ENCODE measurements at places on chromosomes 12 and 14.

- DNase-seq: no peak
Measured at GRCh38 chr12:92158796-92159439, 13.3 kb upstream of the BTG1 start.

DNA sequence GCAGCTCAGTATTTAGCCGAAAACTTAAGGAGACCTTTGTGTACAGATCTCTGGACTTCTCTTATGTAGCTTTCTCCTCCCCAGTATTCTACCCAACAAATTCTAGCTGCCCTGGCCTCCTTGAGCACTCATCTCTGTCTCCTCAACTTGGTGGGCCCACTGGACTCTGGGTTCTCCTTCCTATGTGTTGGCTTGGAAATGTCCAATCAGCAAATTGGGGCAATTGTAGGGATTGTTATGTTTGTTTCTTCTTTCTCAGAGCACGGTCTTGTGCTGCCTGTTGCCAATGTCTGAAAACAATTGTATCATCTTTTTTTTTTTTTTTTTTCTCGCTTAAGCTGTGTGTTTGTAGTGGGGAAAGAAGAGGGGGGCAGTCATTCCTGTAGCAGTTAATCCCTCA lies 30.2 kb downstream of the NTN4 start:
- no peak for DNase-seq

GRCh38 chr14:73759183-73759713 lies 45.1 kb upstream of the PNMA1 start:
- DNase-seq: peak; percentile 55

- no peak for DNase-seq
Measured at GRCh38 chr12:47189728-47190127, 110.0 kb upstream of the AMIGO2 start.

DNA sequence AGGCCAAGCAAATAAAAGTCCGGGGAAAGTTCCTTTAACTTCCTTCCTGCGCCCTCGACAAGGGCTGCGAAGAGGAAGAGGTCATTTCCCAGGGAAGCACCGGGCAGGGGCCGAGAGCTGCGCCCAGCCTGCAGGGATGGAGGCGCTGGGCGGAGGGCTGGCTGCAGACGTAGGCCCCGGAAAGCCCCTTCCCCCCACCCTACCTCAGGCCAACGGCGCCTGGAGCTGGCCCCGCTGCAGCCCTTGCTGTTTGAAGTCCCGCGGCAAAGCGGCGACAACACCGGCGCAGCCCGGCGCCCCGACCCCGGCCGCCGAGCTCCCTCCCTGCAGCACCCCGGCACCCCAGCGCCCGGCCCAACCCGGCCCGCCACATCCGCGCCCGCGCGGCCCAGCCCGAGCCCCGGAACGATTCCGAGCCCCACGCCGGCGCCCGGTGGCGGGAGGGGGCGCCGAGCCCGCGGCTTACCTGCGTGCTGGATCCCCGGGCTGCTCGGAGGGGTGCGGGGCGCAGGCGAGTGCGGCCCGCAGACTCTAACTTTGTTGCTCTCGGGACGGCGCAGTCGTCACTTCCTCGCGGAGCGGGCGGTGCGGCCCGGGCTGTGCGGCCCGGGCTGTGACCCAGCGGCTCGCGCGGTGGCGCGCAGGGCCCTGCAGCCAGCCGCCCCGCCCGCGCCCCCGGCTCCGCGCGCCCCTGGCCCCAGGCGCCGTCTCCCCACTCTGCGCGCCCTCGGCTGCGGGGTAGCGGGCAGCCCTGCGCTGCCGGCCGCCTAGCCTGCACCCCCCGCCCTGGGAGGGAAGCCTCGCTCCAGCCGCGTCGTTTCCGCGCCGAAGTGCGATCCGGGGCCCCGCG lies 64.8 kb upstream of the PTGR2 start:
- DNase-seq: peak; percentile 58

DNA sequence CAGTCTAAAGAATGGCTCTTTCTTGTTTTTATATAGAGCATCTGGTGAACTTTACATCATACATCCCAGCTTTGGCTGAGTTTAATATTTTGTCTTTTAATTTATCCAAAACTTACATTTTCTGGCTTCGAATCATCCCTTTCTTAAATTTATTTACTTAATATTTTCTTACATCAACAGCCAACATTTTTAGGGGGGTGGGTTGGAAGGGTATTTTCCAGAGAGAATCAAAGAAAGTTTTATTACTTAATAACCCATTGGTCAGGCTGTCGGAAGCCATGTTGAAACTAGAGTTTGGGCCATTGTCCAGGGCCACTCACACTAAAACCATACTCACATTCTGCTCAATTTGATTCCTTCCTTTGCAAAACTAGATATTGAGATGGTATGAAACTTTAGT lies 220.2 kb downstream of the AEBP2 start:
- DNase-seq: no peak

Measured in activated CD4-positive, alpha-beta T cell treated with anti-CD3 and anti-CD28 coated beads, Interleukin-2, amount 50 U/mL, for 1 hour (primary cell).